ENCODE measurements at places on chromosomes 5 and 9.

- DNase-seq = no peak
Observed at GRCh38 chr5:176541338-176542134, 4.3 kb upstream of the RNF44 start.

DNA sequence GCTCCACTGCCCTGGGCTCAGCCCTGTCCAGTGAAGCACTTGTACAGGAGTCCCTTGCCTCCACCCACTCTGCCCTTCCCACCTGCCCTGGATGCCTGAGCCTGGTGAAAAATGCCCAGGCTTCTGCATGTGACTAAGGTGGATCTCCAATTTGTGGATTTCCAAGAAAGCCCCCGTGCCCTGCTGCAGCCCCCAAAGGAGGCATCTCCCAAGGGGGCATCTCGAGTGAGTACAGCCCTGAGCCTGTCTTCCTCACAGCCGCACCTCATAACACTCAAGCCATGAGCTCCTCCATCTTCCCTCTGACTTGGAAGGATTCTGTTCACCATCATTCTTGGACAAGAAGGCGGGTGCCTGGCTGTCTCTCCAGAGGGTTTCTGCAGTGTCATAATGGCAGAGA lies 158.0 kb upstream of the PPP1R26 start:
- no peak for DNase-seq

- DNase-seq = no peak
Observed at GRCh38 chr9:83440641-83441040, 97.6 kb downstream of the FRMD3 start.

DNA sequence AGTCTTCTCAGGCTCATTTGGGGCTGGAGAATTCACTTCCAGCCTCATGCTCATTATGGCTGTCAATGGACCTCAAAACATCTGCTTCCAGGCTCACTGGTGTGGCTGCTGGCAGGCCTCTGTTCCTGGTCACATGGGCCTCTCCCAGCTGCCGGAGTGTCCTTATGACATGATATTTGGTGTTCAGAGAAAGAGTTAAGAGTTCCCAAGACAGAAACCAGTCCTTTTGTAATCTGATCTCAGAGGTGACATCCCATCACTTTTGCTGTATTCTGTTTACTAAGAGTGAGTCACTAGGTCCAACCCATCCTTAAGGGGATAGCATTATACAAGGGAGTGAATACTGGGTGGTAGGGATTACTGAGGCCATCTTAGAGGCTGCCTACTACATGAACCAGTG lies 104.6 kb downstream of the CACNA1B start:
- no peak for DNase-seq

DNA sequence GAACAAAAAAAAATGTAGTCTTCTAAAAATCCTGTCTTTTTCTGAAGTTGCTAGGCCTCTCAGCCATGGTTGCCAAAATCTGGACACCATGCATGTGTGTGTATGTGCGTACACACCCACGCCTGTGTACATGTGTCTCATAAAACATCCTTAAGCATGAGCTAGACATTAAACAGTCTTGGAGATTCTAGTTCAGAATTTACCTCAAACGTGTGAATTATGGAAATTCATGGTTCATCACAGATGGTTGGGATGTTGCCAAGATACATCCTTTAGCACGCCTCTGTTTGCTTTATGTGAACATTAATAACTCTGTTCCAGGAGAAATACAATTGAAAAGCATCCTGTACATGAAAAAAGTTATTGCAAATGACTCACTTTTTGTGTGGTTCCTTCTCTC lies 53.0 kb downstream of the F2RL2 start:
- no peak for DNase-seq

- no peak for DNase-seq
Observed at GRCh38 chr5:21834863-21835262, 1018.3 kb downstream of the CDH12 start.
